Activated CD4-positive, CD25-positive, alpha-beta regulatory T cell treated with anti-CD3 and anti-CD28 coated beads, Interleukin-2, amount 50 U/mL, for 24 hours (primary cell): ENCODE measurements at places on chromosomes 4 and X.

- no peak for ATAC-seq
Measured at GRCh38 chr4:117847849-117848248, 186.4 kb upstream of the NDST3 start.

GRCh38 chrX:106948641-106949040 is 28.4 kb downstream of the CLDN2 start:
- no peak for ATAC-seq

DNA sequence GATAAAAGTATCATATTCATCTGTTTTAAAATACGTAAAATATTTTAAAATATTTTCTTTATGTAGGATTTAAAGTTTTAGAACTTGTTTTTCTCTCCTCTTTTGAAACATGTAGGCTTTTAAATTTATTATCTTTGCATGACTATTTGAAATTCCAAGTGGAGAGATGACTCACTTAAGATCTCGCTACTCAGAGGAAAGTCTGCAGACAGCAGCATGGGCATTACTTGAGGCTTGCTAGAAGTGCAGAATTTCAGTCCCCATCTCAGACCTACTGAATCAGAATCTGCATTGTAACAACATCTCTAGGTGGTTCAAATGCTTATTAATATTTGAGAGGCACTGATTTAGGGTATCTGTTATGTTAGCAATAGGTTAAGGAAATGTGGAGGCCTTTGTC is 225.7 kb upstream of the ARX start:
- no peak for ATAC-seq

- ATAC-seq: no peak
Measured at GRCh38 chr4:54016504-54016903, 47.9 kb downstream of the CHIC2 start.

DNA sequence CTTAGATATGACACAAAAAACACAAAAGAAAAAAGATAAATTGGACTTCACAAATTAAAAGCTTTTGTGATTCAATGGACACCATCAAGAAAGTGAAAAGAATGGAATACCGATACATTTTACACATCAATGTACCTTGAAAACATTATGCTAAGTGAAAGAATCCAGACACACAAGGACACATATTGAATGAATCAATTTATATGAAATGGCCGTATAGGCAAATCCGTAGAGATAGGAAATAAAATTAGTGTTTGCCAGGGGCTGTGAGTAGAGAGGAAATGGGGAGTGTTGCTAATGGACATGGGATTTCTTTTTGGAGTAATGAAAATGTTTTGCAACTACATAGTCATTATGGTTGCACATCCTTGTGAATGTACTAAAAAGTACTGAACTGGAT is 3.1 kb downstream of the PGAM4 start:
- no peak for ATAC-seq

DNA sequence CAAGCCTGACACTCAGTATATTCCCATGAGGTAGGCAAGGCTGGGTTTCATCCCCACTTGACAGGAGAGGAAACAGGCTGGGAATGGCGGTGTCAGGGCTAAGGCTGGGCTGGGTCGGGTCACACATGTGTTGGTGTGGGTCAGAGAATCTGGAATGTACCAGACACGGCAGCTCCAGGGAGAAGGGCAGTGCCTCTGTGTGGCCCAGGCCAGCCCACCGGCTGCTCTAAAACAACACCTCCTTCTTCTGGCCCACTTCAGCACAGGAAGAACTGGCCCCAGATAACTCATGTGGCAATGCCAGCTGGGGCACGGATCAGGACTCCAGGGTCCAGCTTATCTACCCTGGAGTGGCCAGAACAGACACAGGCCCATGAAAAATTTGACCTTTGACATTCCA is 6.3 kb downstream of the HAUS7 start:
- no peak for ATAC-seq

DNA sequence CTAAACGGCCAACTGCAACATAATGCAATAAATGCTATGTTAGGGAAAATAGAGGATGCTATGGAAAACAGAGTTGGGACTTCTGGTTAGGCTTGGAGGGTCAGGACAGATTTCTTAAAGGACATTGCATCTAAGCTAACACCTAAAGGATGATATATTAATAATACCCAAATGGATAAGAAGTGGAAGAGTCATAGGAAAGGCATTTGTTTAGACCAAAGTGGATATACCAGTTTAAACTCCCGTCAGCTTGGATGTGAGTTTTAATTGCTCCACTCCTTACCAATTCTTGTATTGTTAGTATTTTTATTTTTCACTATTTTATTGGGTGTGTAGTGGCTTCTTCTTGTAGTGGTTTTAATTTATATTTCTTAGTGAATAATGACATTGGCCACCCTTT is 93.9 kb downstream of the PTPN13 start:
- ATAC-seq: no peak

- no peak for ATAC-seq
Measured at GRCh38 chrX:38151441-38151840, 69.2 kb downstream of the SRPX start.

- no peak for ATAC-seq
Measured at GRCh38 chr4:124953061-124953460, 240.5 kb upstream of the ANKRD50 start.

DNA sequence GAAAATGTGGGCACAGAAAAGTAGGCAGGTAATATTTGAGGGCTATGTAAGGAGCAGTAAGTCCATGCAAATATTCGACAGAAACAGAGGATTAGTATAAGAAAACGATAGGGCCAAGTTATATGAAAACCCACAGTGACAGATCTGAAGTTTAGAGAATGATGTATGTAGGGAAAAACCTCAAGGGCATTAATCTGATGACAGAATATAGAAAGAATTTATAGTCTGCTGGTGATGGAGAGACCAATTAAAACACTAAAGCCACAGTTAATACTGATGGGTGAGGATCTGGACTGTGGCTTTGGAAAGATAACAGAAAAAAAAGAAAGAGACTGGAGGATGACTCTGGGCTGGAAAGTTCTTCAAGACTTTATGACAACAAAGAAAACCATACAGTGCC is 169.7 kb downstream of the PALLD start:
- no peak for ATAC-seq

- ATAC-seq: no peak
Measured at GRCh38 chrX:143027275-143027674, 1.5 kb downstream of the SPANXN4 start.

DNA sequence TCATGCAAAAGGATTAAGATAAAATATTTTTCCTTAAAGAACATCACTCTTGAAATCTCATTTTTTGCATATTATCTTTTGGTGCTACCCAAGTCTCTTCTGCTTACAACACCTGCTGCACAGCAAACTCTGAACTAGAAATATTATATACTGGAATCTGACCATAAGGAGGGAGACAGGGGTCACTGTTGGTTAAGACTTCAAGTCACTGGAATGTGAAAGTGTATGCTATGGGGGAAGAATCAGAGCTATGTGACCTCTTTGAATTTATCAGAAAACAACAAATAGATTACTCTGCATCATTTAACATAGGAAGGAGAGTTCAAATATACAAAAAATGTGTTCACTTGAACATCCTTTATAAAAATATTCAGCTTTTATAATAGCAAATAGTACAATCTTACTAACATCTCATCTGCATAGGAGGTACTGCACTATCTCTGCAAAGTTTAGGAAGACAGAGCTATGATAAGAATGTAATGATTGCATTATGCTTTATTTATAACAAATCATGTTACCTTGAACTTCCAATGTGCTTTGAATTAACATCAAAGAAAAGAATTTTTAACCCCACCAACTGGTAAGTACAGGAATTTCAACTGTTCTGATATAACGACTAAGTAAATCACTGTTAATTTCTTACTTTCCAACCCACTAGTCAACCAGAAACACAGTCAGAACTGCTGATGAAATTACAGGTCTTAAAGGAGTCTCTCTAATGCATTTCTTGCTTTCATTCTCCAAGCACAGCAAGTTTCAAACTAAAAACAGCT is 69.8 kb downstream of the ZNF827 start:
- ATAC-seq: peak; percentile 53

DNA sequence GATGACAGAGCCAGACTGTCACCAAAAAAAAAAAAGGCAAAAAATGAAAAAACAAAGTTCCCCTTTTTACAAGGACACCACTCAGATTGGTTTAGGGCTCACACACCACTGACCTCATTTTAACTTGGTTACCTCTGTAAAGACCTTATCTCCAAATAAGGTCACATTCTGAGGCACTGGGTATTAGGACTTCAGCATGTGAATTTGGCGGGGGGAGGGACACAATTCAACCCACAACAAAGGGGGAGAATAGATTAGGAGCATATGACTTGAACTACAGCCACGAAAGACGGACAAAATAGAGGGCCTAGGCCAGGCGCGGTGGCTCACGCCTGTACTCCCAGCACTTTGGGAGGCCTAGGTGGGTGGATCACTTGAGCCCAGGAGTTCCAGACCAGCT is 31.0 kb upstream of the ARAF start:
- ATAC-seq: no peak

GRCh38 chrX:46860557-46860956 is 23.7 kb downstream of the RP2 start:
- ATAC-seq: no peak

DNA sequence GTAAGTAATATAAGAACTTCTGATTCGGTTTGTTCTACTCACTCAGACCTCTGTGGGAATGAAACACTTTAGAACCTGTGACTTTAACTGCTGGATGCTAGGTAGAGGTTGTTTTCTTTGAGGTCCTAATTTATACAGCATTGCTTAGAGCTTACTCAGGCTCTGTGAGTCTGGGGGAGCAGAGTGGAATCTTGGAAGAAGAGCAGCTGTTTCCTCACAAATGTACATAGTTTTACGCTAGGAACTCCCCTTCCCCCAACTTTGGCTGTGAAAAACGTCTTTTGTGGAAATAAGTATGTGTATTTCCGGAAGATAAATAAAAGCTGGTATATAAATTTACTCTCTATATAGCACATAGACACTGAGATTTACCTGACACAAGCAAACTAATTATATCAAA is 141.4 kb downstream of the NAA11 start:
- ATAC-seq: no peak

- ATAC-seq: no peak
Measured at GRCh38 chr4:113678641-113679040, 82.9 kb downstream of the CAMK2D start.

GRCh38 chr4:84342161-84342560 is 156.9 kb downstream of the NKX6-1 start:
- no peak for ATAC-seq

DNA sequence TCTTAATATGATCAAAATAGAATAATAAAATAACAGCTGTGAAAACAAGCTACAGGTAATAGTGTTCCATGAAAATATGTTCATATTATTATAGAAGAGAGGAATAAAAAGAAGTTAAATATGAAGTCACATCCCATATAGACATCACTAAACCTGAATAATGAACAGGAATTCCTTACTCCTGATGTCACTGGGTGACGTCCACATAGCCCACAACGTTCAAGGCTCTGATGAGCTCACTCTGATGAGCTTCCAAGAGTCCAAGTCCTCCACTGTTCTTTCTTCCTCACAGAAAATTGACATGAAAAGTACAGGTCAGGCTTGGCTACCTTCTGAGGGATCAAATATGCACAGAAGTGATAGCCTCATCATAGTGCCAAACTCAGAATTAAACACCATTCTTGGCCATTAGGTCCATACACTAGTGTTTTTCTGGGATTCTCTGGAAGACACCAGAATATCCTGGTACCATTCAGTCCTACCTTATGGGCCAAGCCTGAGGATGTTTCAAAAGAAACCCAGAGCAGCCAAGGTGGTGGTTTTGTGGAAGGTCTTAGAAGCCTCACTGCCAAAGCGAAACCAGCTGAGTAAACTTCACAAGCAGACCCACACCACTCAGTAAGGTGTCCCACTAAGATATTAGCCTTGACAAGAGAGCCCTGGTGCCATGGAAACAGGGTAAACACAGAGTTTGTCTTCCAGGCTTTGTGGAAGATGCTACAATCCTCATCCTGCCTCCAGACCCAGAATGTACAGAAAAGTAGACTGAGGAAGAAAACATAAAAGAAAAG is 138.4 kb upstream of the HHIP start:
- no peak for ATAC-seq

GRCh38 chrX:130111220-130112154 is 1.2 kb upstream of the ELF4 start:
- no peak for ATAC-seq

- no peak for ATAC-seq
Measured at GRCh38 chr4:86403575-86403974, 43.7 kb upstream of the MAPK10 start.

DNA sequence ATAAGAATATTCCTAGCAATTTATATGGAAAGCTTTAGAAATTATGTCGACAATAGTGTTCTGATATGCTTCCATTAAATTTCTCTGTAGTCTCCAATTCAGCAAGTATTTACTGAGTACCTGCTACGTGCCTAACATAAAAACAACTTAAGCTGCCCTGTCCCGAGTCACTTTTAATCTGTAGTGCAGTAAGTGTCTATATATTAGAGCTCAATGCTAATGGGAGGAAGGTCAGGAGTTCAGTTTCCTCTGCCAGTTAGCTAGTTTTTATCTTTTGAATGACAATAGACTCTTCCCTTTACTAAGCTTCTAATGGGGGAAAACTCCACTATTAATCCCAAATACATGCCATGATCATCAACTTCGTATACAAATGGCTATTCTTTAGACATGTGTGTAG is 118.7 kb upstream of the NAP1L5 start:
- no peak for ATAC-seq

DNA sequence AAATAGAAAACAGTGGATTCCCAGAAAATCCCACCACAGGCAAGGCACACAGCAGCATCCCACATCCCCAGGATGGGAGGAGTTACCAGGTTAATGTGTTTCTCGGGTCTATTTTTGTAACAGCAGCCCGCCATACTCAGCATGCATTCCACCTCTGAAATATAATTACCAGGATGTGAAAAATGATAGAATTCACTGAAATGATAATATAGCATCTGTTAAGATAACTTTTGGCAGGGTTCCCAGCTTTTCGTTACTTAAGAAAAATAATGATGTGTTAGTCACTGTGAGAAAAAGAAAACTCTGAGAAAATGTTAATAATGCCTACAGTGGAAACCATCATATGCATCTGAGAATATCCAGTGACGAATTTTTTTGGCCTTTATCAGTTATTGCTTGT is 87.1 kb downstream of the VCX2 start:
- ATAC-seq: no peak

GRCh38 chrX:134460005-134460861 is at the start of gene HPRT1:
HPRT1 (plus strand) TSS chrX:134460165; CDS start chrX:134460312, 147 bp downstream.
- ATAC-seq: peak; percentile 97

GRCh38 chrX:66021401-66021764 is 18.5 kb downstream of the VSIG4 start:
- no peak for ATAC-seq

DNA sequence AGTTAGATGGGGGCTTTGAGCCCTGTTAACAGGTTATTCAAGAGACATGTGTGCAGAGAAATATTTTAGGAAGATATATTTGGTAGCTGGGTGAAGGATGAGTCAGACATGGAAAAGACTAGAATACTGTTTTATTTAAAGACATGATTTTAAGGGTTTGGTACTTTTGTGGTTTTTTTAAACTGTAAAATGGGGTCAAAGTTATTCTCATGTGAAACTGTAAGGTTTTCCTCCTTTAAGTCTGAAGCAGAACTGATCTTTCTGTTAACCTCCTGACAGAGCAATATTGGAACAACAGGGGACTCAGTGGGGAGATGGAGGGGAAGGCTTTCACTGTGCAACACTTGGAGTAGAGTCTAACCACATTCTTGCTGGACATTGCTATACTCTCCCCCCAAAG is 112.4 kb upstream of the LSM6 start:
- no peak for ATAC-seq
